ENCODE measurements at places on chromosomes 4 and X. TPM values are rescaled to one million over a fixed set of nuclear protein-coding genes. Genes with fewer than 3 reads are reported as not detected.
A peak's percentile ranks its signal among the peaks of the same experiment; 100 is the strongest.

The ARMCX1 gene
- total RNA-seq: 29.1 TPM

The MAMLD1 gene
- 8.3 TPM for total RNA-seq

The VCX2 gene
- total RNA-seq: not detected

The RGN gene
- total RNA-seq: 16.1 TPM

- no peak overlapping the region for H3K4me3 ChIP-seq
- H3K4me1 ChIP-seq: no peaks in the 10 kb centered on the region
- DNase-seq: no peak
Measured at GRCh38 chr4:833731-834367, 7.9 kb upstream of the CPLX1 start.

The KLF8 gene
- 17.2 TPM for total RNA-seq

DNA sequence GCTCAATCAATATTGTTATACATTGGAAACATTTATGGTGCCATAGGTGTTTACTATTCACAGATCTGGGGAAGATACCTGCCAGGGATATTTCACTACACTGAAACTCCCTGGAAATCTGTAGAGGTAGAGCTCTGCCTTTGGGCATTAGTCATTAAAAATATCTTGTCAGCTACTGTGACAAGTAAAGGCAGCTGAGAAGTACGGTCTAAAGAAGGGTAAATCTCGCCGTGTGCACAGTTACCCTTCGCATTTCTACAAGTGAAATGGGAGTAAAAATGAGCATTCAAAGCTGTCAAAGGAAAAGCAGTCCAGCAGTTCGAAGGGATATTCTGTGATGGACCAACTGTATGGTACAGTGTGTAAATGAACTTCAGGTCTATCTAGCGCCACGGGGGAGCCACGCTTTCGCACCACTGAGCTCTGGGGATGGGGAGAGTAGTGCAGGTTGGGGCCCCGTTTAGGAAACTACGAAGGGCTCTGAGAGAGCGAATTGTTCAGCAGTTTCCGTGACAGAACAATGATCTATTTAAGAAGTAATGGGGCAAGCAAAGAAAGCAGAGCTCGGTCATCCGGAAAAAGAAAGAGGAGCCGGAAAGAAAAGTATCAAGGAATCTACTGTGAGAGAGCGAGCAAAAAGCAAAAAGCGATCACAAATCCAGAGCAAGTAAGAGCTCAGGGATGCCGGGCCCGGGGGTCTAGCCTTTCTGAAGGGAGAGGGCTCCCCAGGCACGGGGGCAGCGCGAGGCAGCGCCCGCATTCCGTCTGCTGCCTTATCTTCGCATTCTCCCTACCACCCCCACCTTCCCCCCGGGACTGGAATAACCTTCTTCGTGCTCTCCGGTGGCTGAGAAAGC lies 646 bp downstream of the TIGD4 start:
- H3K4me3 ChIP-seq: peak overlapping the region; percentile 90
- no peaks in the 10 kb centered on the region for H3K27me3 ChIP-seq
- no peaks in the 10 kb centered on the region for H3K36me3 ChIP-seq
- H3K27ac ChIP-seq: peak overlapping the region; percentile 84
- H3K4me1 ChIP-seq: peaks cover 30% of the 10 kb centered on the region
- no peak for DNase-seq

The MBNL3 gene
- total RNA-seq: 8.1 TPM

GRCh38 chr4:155040031-155040430 lies 168.4 kb upstream of the NPY2R start:
- DNase-seq: no peak
- no peaks in the 10 kb centered on the region for H3K27me3 ChIP-seq
- H3K4me3 ChIP-seq: no peak overlapping the region

GRCh38 chrX:148385471-148385870 lies 114.9 kb upstream of the AFF2 start:
- no peaks in the 10 kb centered on the region for H3K36me3 ChIP-seq
- no peak overlapping the region for H3K4me3 ChIP-seq
- H3K27me3 ChIP-seq: no peaks in the 10 kb centered on the region
- DNase-seq: no peak

The TGIF2LX gene
- not detected for total RNA-seq

The REELD1 gene
- not detected for total RNA-seq

- H3K27ac ChIP-seq: no peak overlapping the region
- peaks cover 10% of the 10 kb centered on the region for H3K4me1 ChIP-seq
- H3K36me3 ChIP-seq: no peaks in the 10 kb centered on the region
- no peaks in the 10 kb centered on the region for H3K27me3 ChIP-seq
- no peak for DNase-seq
- no peak overlapping the region for H3K4me3 ChIP-seq
Measured at GRCh38 chr4:2366252-2367192, 51.9 kb downstream of the ZFYVE28 start.

DNA sequence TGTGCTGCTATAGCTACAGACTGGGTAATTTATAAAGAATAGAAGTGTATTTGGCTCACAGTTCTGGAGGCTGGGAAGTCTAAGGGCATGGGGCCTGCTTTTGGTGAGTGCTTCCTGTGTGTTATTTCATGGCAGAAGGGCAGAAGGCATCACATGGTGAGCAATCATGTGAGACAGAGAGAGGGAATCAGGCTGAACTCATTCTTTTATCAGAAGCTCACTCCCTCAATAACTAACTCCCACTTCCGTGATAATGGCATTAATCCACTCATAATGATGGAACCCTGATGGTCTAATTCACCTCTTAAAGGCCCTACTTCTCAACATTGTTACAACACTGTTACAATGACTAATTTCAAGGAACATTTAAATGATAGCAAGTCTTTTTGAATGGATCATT lies 129.4 kb downstream of the FAT4 start:
- no peak overlapping the region for H3K27ac ChIP-seq
- no peaks in the 10 kb centered on the region for H3K4me1 ChIP-seq
- no peak overlapping the region for H3K4me3 ChIP-seq
- no peak for DNase-seq
- no peaks in the 10 kb centered on the region for H3K27me3 ChIP-seq

DNA sequence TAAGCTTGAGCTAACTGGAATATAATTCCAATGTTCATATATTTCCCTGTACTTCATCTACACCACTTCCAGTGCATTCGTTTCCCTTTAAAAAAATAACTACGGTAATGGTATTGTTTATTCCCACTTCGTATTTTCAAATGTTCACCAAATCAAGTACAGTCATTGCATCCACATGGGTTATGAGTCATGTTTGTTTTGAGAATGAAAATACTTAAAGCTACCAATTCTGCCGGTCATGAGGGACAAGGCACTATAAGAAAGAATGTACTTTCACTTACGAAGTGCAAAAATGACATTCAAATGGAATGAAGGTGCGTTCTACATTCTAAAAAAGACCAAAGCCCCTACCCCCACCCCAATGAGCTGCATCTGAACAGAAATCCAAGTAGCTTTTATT lies 174.4 kb upstream of the FGF13 start:
- no peak overlapping the region for H3K4me3 ChIP-seq
- no peak for DNase-seq
- no peaks in the 10 kb centered on the region for H3K4me1 ChIP-seq
- no peak overlapping the region for H3K27ac ChIP-seq
- H3K27me3 ChIP-seq: no peaks in the 10 kb centered on the region

- no peak for DNase-seq
- no peaks in the 10 kb centered on the region for H3K36me3 ChIP-seq
- peak overlapping the region; percentile 96 for H3K27ac ChIP-seq
Measured at GRCh38 chrX:115564243-115564642, 3.3 kb downstream of the PLS3 start.

DNA sequence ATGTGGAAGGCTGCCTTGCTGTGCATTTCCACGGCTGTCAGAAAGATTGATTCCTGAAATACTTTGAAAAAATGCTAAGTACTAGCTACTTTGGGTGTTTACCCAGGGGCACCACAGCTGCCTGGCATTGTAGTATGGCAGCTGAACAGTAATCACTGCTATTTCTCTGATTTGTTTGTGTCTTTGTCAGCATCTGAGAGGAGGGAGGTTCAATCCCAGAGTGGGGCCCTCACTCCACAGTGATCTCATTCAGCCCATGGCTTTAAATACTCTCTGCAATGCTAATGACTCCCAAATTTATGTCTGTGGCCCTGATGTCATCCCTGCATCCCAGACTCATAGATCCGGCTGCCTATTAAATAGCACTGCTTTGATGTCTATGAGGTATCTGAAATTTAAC lies 575.3 kb upstream of the MAGEB2 start:
- no peaks in the 10 kb centered on the region for H3K27me3 ChIP-seq
- DNase-seq: no peak
- H3K4me3 ChIP-seq: no peak overlapping the region
- H3K27ac ChIP-seq: no peak overlapping the region

DNA sequence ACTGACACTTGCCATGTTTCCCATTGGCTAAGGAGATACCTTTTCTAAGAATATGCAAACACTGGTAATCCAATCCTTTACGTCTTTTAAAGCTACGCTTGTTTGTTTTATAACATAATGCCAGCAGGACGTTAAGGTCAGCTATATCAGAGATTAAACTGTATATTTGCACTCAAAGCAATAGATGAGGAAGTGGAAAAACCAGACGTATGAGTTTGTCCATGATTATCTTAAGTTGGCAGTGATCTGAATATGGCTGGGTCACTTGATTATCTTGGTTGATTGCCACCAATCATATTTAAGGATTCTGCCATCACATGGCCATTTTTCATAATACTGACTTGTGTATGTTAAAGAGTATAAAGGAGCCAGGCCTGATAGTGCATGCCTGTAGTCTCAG lies 19.4 kb downstream of the TMSB4X start:
- peaks cover 17% of the 10 kb centered on the region for H3K4me1 ChIP-seq
- H3K36me3 ChIP-seq: no peaks in the 10 kb centered on the region
- H3K4me3 ChIP-seq: no peak overlapping the region
- DNase-seq: no peak

DNA sequence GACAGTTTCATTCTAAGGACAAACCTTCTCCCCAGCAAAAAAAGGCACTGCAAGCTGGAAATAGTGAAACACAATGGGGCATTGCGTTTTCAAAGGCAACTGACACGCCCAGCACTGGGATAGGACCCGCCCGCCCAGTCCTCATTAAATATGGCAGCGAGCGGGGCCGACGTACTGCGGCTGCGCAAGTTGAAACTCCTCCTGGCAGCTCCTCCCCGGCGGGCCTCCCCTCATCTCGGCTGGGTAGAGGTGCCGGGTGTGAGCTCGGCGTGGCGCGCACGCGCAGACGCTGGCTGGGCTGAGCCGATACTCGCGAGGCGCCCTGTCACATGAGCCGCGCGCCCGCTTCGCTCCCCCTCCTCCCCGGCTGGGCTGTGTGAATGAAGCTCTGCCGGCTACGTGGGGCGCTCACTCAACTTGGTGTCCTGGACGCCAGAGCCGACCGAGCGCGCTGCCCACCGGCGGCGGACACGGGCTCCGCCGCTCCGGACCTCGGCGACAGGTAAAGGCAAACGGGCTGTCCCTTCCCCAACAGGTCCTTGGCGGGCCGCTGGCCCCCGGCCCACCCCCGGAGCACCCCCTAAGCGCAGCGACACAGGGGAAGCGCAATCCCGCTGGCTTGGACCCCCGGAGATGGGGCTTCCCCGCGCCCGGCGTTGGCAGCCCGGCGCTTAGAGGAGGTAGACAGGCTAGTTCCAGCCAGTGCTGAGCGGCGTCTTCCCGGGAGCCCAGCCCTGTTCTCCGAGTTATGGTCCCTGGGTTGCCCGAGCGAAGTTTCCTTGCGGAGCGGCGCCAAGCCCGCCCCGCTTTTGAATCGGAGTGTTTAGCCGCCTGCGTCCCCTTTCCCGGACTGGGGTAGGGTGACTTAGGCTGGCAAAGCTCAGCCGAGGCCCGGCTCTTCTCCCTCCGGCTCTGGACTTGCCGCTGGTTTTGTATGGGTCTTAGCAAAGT lies at the start of gene CLCN5:
Gene CLCN5, plus strand, starts transcription at position 306 of the 951 bp plus-strand sequence. CDS start 2,703 bp downstream, outside the sequence.
- peak within 1 kb of the TSS; percentile 88 for H3K4me3 ChIP-seq
- no peaks in the 10 kb centered on the region for H3K27me3 ChIP-seq
- H3K36me3 ChIP-seq: no peaks in the 10 kb centered on the region
- DNase-seq: peak; percentile 77

The UBA1 gene
- total RNA-seq: 133 TPM

- no peaks in the 10 kb centered on the region for H3K27me3 ChIP-seq
- H3K4me1 ChIP-seq: no peaks in the 10 kb centered on the region
- H3K27ac ChIP-seq: no peak overlapping the region
- no peak for DNase-seq
- H3K36me3 ChIP-seq: peaks cover 27% of the 10 kb centered on the region
Measured at GRCh38 chr4:5636766-5637670, 71.3 kb downstream of the EVC2 start.

GRCh38 chrX:28585767-28586166 lies 1.5 kb upstream of the IL1RAPL1 start:
- no peaks in the 10 kb centered on the region for H3K4me1 ChIP-seq
- H3K4me3 ChIP-seq: no peak overlapping the region
- H3K36me3 ChIP-seq: no peaks in the 10 kb centered on the region

DNA sequence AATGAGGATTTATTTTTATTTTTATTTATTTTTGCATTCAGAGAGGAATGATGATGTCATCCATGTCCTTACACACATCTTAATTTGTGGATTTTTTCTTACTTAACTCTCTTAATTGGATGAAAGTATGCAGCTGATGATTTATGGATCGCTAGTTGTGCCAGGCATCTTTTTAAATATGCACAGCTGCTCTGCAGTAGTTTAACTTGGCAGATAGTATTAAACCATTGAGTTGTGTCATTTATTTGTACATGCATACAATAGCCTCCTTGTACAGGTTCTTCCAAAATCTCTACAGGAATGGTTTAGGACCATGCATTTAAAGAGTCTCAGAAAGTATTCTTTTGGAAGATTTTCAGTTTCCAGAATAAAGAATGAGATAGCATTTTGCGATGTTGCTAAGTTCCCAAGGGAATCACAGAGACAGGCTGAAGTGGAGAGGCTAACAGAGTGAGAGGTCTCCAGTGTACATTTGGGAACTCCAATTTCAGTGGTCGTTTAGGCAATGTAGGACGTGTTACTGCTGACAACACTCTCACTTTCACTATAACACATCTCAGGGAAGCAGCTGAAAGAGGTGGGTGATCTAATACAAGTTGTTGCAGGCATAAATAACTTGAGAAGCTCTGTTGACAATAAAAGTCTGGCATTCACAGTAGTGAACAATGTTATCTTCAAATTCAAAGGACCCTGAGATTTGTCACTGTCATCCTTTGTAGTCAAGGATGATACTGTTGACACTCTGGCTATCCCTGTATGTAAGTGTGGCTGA lies 49.9 kb upstream of the SCRG1 start:
- peak overlapping the region; percentile 41 for H3K27ac ChIP-seq
- peak overlapping the region; percentile 6 for H3K4me3 ChIP-seq
- peaks cover 20% of the 10 kb centered on the region for H3K4me1 ChIP-seq
- DNase-seq: no peak

The TSPYL2 gene
- 83.0 TPM for total RNA-seq

GRCh38 chr4:15836362-15836761 lies 58.2 kb downstream of the CD38 start:
- H3K4me3 ChIP-seq: no peak overlapping the region
- no peak for DNase-seq
- no peak overlapping the region for H3K27ac ChIP-seq
- H3K27me3 ChIP-seq: no peaks in the 10 kb centered on the region
- H3K4me1 ChIP-seq: peaks cover 8% of the 10 kb centered on the region

The HERC6 gene
- total RNA-seq: 12.9 TPM

The RS1 gene
- total RNA-seq: not detected

The PNMA6F gene
- not detected for total RNA-seq

The NDST4 gene
- total RNA-seq: not detected

GRCh38 chrX:104335756-104336155 lies 81.0 kb upstream of the ESX1 start:
- H3K27me3 ChIP-seq: no peaks in the 10 kb centered on the region
- H3K4me1 ChIP-seq: no peaks in the 10 kb centered on the region
- no peak for DNase-seq
- no peaks in the 10 kb centered on the region for H3K36me3 ChIP-seq

The CT45A1 gene
- not detected for total RNA-seq
